ENCODE measurements at places on chromosomes 7 and 10. TPM values are rescaled to one million over a fixed set of nuclear protein-coding genes. Genes with fewer than 3 reads are reported as not detected.

Gene OR9A2
- not detected for total RNA-seq

Gene SUN3
- not detected for total RNA-seq

DNA sequence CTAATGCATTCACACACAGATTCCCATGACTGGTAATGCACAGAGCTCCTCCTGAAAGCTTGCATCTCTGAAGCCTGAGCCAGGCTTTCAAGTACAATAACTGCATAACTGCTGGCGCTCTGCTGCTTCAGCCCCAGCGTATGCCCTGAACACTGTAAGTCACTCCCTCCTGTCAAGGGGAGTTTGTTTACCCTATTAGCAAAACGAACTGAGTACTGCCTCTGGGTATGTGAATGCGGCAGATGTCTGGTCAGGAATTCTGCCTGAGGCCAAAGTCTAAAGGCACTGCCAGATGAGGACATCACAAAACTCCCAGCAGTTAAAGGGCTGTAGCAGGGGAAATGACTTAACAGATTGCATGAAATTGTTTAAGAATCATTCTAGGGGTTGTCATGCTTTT is 97.7 kb downstream of the NRCAM start:
- DNase-seq = no peak

Gene FAM20C
- total RNA-seq = 1.2 TPM

Gene HOXA6
- 1.9 TPM for total RNA-seq

DNA sequence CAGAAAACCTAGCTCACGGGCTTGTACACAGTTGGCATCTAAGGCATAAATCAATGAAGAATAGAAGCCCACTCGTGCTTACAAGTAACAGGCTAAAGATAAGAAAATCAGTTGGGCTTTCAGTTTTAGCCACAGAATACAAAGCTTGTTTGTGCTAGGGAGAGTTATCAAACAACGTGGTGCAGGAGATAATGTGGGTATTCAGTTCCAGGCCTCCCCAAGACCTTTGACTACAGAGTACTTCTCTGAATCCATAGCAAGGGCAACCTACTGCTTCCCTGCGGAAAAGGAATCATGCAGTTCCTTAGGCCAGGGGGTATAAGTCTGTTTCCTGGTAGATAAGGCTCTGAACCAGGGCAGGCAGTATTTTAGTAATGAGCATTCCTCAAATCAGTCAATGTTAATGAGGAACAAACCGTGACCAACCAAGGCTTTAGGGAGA is 219.5 kb upstream of the CSTF2T start:
- no peak for DNase-seq

GRCh38 chr10:6385665-6386064 is 182.9 kb downstream of the PFKFB3 start:
- no peak for DNase-seq

DNA sequence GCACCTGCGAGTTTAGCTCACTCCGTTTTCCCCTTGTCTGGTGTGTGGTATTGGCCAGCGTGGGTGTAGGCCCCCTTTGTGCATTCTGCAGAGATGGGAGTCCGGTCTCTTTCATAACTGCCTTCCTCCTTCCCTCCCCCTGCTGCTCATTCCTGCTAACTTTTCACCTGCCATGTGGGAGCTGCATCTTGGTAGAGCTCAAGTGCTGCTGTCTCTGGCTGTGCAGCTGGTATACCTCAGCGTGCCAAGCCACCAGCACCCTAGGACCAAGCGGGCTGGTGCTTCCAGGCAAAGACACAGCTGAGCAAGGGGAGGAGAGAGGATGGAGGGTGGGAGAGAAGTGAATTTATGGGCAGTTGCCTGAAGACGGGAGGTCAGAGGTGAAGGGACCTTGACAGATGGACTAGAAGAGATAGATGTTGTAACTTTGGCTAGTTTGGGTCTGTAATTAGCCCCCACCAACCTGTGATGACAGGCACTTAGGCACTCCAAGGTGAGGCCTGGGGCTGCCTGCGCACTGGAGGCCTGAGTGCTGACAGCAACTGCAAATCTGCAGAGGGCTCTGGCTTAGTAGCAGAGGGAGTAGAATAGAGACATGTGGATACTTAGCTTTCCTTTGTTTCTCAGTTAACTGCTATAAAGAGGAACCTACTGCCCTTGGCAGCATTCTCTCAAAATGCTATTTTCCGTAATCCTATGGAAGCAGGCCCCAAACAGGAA is 148.8 kb upstream of the AGK start:
- no peak for DNase-seq

DNA sequence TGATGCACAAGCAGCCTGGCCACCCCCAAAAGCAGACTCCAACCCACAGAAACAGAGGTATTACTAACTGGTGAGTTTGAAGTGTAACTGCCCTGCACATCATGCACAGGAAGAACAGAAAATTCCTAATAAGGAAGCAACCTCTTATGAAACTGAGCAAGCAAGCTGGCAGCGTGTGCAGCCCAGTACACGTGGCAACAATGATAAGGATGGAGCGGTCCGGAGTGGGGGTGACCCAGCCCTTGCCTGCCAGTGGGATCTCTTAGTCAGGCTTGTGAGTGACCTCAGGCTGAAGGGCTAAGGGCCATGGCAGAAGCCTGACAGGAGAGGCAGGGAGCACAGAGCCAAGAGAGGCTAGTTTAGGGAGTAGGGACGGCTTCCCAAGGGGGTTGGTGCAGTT is 22.1 kb upstream of the AOAH start:
- DNase-seq = no peak

DNA sequence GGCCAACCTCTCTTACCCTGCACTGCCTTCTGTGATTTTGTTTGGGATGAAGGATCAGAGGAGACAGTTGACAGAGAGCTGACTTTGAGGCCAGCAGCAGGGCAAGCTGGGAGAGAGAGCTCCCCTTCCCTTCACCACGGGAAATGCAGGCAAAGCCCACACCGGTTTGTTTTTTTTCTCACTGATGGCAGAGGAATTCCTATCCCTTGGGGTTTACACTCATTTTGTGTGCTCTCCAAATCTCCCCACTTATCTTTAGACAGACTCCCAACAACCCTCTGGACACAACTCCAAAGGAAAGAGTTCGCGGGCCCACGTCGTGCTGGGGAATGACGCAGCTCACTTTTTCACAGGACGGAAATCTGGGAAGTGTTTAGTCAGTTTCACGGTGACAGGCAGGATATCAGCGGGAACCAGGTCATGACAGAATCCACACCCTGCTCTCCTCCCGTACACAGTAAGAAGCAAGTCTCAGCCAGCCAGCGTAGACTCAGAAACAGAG is 68.3 kb upstream of the FAM171A1 start:
- peak; percentile 26 for DNase-seq

- DNase-seq = no peak
Measured at GRCh38 chr7:29154076-29154475, 7.7 kb upstream of the CPVL start.

- DNase-seq = no peak
Measured at GRCh38 chr10:96276831-96277230, 5.5 kb upstream of the BLNK start.

DNA sequence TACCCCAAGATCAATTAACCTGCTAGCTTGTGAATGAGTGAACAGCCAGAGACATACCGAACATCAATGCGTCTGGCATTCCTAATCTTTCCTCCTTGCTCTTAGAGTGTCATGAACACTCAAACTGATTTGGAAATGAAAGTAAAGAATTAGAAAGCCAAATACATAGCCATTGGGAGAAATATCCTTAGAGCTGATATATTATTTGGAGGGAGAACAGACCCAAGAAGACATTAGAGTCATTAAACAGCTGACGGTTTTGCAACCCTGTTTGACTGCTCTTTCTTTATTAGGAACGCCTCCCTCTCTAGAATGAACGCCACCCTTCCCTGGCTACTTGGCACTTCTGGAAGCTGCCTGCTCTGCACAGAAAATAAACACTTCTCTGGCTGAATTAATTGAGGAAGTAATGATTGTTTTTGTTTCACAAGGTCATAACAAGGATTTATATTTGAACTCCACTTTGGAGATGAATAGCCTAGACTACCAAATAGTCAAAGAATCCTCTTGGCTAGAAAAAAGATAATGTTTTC is 42.8 kb downstream of the CTTNBP2 start:
- DNase-seq = no peak

DNA sequence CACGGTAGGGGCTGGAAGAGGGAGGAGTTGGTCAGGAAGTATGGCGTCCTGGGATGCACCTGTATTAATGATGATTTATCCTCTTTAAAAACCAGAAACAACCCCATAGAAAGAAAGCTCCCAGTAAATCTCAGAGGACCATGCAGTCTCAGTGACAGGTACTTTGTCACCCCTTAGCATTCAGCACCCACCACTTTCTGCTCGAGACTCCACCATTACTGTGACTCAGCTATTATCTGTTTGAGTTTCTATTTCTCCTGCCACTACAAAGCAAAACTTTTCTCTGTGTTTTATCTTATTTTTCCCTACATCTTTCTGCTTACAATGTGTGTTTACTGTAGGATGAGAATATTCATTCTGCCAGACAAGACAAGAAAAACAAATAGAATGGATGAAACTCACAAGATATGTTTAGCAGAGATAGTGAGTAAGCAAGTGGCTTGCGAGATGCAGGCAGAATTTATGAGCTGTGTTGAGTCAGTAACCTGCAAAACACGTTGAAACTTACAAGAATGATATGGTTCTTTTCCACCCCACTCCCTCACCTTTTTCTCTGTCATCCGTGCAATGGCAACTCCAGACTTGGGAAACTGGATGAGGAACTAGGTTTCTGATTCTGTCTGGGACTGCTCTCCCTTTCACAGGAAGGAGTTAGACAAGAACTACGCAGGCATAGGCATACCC is 127.1 kb downstream of the AOAH start:
- DNase-seq = no peak

Gene ANKRD30A
- not detected for total RNA-seq

DNA sequence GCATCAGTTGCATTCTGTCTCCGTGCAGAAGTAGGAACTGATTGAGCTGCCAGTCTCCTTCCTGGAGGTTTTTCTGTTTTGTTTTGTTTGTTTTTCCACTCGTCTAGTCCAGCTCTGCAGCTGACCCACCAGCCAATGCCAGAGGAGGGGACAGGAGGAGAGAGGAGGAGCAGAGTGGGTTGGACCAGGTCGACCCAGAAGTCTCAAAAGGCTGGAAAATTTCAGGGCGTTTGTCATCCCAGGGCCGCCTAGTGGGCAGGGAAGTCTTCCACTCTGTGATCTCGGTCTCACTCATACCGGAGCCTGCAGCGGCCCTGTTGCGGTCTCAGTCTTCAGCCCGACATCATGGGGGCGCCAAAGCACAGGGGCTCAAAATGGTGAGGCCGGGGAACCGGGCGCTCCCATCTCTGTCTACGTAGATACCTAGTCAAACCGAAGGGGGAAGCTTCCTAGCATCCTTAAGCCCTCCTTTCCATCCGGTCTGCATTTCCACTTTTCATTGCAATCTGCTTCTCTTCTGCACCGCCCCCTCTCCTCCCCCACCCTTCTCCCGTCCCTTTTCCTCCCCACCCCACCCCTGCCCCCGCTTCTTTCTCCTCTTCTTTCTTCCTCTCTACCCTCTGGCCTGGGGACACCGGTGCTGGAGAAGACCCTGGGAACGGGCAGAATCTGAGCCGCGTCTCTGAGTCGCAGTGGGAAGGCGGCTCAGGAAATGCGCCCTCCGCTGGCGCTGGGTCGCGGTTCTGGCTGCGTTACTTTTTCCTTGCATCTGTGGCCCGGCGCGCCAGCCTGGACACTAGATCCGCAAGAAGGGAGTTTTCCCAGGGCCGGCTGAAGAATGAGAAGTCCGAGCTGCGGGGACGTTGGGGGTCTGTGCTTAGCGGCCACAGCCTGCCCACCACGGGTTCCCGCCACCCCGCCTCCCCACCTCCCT is 16.2 kb upstream of the PAX2 start:
- DNase-seq = no peak

DNA sequence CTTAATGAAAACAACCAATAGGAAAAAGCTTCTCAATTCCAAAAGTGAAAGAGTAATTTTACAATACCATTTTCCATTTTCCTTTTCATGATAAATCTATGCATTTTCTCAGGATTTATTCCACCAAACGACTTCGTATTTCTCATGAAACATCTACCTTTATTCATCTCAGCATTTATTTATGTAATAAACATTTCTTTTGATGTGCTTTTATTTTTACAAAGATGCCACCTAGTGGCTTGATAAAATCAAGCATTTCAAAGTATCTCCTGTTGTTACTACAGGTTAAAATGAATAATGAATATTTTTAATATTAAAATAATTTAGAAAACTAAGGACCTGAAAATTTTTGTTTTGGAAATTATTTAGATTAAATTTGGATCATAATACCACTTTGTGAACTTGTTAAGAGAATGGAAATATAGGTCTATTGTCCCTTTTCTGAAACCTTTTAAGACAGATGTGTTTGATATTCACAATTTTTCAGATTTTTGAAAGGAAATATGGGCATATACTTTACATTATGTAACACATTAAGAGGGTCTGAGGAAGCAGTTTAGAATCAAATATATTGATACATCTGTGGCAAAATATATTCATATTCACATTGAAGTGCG is 2.7 kb upstream of the IQUB start:
- no peak for DNase-seq

DNA sequence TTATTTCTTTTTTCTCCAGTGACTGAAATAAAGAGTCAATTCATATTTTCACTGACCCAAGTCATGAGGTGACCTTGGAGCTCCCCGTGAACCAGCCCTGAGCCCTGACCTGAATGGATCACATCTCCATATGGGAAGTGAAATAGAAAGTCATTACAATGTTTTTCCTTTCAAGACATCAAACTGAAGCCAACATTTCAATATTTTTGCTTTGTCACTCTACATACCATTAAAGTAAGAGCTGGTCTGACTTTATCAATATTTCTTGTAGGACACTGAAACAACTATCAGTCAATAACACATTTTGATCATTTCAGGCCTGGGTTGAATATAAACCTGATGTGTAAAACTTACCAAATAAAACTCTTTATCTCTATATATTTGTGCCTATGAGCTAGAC is 249.8 kb upstream of the PHF14 start:
- no peak for DNase-seq

GRCh38 chr7:123548406-123548805 is 9.2 kb downstream of the NDUFA5 start:
- no peak for DNase-seq

Gene GIMAP6
- 251 TPM for total RNA-seq

Gene HOXA2
- 0.39 TPM for total RNA-seq

DNA sequence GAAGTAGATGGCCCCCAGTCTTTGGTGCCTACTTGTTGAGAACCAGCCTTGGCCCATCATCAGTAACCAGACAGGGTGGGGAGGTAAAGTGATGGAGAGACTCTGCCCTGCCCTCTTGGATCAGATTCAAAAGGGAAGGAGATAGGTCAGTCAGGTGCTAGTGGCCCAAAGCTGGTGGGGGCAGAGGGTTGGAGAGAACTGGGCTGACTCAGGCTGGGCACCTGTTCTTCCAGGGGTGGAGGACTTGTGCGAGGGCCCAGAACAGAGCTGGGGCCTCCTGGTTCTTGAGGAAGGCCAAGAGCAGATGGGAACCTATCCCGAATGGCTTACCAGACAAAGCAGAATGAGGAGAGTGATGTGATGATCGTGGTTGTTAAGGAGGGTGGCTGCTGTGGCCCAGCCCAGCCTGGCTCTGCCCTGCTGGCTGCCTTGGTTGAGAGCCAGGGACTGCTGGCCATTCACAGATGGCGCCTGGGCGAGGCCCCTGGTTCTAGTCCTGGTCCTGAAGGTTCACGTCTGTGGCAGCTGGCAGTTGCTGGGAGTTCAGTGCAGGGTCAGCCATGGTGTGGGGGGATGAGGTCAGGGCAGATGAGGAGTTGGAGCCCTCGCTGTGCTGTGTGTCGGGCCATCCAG is 36.6 kb downstream of the PALD1 start:
- no peak for DNase-seq
